Daoy (cell line): ENCODE measurements at places on chromosomes 2 and 18. TPM values are rescaled to one million over a fixed set of nuclear protein-coding genes. Genes with fewer than 3 reads are reported as not detected.

DNA sequence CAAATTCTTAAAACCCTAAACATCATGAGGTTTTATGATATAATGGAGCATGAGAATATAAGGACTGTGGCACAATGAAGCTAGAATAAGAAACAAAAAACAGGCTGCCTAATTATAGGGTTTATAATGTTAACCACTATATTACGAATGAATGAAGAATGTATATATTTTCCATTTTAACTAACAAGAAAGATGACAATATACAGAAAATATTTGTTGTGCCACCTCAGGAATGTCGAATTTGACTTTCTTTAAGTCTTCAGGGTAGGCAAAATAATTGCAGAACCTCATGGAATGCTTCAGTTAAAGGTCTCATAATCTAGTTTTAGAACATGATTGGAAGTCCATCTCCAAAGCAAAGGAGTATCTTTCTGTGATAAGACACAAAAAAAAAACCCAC lies 282.9 kb upstream of the SLC8A1 start:
- DNase-seq, result peak; percentile 13

DNA sequence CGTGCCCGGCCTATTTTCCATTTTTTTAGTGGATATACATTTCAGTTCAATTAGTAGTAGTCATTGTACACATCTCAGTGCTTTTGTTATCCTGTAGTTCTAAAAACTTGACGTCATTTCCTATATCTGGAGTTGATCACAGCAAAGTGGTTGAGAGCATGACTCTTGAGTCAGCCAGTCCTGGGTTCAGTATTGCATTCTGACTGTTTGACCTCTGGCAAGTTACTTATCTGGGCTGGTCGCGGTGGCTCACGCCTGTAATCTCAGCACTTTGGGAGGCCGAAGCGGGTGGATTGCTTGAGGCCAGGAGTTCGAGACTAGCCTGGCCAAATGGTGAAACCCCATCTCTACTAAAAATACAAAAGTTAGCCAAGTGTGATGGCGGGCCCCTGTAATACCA lies 50.4 kb upstream of the PPM1B start:
- peak; percentile 12 for DNase-seq

DNA sequence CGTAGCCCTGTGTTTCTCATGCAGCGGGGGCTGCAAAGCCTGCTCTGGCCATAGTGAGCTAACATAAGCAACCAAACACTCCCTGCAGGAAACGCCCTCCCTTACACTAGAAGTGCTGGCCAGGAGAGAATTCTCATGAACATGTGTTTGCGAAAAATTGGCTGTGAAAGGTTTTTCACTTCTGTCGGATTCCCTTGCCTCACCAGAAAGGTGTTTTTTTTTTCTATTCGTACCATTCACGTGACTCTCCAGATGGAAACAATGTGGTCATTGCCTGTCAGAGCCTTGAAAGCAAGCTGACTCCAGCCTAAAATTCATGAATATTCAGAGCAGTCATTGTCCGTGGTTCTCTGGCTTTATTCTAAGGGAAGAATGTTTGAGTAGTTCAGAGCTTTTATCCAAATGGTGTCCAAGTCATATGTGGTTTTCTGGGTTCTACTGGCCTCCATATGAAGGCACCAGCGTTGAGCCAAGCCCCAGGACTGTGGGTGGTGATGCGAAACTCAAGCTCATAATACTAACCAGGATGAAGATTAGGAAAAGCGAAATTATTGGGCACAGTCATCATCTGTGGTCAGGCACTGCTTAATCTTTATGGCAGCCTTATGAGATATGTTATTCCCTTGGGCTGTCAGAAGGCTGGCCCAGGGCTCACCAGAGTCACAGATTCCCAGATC lies 236.4 kb downstream of the ALPK2 start:
- peak; percentile 63 for DNase-seq

DNA sequence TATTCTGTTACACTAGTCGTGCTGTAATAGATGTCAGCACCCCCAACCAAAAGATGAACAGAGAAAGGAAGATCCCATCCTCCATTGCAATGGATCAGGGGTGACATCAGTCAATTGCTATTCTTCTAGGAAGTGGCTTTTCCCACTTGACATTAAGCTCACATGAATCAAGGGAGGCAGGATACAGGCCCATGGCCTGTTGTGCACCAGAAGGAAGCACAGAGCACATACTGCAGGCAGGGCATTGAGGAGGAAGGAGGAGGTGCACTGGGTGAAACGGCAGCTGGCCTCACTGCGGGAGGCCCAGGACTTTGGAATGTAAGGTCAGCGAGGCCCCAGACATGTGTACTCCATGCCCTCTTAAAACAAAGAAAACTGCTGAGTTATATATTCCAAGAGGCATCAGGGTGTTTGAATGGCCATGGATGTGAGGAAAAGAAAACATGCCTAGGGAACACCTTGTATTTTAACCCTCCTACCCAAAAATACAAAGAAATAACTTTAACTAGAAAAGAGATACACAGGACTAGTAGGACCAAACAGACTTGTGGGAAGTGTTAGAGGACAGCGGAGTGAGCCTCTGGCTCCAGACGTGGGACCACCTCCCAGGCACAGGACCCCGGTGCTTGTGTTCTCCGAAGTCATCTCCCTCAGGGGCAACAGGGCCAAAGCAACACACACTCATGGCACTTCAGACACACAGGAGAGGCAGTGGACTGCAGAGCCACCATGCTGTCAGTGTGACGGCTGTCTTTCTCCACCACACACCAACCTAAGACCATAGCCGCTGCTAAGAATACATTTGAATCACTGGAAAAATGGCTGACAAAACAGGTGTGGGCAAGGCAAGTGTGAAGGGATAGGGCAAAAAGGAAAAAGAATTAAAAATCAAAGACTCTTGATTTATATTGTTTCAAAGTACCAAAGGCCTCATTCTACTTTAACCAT lies 51.4 kb upstream of the RIOK3 start:
- peak; percentile 78 for DNase-seq

DNA sequence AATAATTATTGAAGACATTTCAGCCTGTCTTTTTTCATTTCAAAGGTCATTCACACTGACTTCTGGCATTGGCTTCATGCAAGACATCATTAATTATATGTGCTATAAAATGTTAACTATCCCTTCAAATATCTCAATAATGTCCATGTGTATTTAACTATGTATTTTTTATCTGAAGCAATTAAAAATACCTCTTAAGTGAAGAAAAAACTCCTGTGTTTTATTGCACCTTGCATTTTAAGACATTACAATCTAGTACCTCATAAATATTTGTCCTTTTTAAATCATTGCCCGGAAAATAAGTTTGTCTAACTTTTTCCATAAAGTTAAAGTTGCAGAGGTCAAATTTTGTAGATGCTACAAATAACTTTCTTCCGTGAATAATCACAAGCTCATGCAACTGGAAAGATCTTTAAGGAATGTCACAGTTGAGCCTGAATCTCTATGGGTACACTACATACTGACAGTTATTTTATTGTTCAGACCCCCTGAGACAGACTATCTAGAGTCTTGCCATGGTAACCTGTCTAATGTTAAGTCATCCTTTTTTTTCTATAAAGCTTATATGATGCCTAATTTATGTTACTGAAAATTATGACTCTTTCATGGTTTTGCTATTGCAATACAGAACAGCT lies 38.4 kb upstream of the COBLL1 start:
- DNase-seq, result no peak

ERICH2 gene
- 0.42 TPM in 1 of 2 replicates, not detected in the other for total RNA-seq

GRCh38 chr18:15005313-15006130 lies 257.6 kb downstream of the ANKRD30B start:
- no peak for DNase-seq

DNA sequence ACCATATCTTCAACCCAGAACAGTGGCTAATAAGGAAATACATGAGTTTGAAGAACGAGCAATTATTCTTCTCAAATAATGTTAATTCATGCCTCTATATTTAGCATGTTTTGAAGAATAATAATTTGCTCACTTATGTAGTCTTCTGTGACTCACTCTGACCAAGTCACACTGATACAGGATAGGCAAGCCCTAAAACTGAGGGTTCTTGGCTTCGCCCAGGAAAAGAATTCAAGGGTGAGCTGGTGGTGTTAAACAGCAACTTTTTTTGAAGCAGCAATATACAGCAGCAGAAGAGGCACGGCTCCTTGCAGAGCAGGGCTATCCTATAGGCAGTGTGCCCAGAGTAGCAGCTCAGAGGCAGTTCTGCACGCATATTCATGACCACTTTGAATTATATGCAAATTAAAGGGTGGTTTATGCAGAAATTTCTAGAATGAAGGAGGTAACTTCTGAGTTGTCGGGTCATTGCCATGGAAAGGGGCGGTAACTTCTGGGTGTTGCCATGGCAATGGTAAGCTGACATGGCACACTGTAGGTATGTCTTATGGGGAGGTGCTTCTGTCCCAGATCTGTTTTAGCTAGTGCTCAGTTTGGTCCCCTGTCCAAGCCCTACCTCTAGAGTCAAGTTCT lies 200.6 kb downstream of the RND3 start:
- DNase-seq, result no peak

DNA sequence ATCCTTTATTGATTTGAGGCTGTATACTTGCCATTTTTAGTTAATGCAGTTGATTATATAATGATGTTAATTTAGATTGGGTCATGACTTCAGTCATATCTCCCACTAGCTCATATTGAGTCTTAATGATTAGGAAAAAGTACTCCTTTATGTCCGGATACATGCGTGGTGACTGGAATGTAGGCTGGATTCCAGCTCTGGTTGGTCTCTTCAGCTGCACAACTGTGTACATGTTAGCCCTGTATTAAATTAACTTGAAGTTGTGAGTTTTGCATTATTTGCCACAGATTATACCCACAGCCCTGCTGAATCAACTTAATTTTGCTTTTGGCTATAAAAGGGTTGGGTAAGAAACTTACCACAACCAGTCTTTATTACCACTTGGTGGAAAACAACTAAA lies 22.5 kb downstream of the MOB4 start:
- no peak for DNase-seq

DNA sequence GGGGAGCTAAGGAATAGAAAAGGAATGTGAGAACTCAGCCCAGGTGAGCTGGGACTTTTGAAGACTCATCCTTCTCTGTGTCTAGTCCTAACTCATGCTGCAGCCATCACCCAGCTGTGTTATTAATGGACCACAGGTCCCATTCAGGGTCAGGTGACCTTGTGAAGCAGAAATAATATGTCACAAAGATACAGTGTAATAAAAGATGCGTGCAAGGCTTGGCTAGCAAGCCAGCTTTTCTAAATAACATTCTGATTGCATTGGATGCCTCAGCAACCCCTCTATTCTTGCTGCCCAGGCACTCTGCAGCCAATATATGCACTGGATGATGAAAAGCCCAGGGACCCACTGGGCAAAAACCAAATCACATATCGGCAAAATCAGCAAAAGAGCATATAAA lies 393.1 kb upstream of the PIK3C3 start:
- no peak for DNase-seq

GRCh38 chr2:49189512-49190225 lies 35.4 kb upstream of the FSHR start:
- no peak for DNase-seq

DNA sequence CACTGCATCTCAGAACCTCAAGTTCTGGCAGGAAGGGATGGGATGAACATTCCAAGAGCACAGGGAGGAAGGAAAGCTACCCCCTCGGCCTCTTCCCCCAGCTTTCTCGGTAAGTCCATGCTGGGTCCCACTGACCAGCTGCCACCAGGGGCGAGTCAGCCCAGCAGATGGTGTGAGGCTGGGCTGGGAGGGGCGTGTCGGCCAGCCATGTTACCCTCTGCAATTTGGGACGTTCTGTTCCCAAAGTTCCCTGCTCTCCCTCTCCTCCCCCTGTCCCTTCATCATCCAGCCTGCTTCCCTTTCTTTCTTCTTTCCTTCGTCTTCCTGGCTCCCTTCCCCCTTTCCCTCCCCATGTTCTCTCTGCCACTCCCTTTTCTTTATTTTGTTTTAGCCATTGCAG lies 74.3 kb upstream of the TNP1 start:
- DNase-seq, result no peak

CHRND gene
- total RNA-seq, result not detected in 2 replicates

GREB1L gene
- total RNA-seq, result 1.7 and 5.7 TPM in 2 replicates

NPAS2 gene
- total RNA-seq, result 11.4 and 14.8 TPM in 2 replicates

LIMS4 gene
- total RNA-seq, result 0.24 and 0.29 TPM in 2 replicates

- no peak for DNase-seq
Measured at GRCh38 chr2:46132996-46133395, 164.2 kb upstream of the EPAS1 start.

GRCh38 chr2:27016801-27017325 lies 15.9 kb upstream of the TMEM214 start:
- peak; percentile 75 for DNase-seq

DNA sequence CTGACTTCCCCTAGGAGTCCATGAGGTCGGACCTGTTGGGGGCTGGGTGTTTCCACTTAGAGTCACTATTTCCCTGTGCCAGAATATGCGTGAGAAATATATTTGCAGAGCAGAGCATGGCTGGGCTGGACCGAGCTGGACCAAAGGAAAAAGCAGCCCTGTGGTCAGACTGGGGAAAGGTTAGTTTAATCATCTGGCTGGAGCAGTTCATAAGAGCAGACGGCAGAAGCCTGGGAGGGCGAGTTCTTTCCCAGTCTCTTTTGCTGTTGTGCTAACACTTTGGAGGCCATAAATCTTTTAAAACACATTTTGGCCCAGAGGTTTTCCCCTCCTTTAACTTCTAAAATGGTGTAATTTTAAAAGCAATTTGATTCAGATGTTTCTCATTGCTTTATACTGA lies 66.5 kb downstream of the GLI2 start:
- no peak for DNase-seq

GRCh38 chr2:144943293-144943941 lies 423.5 kb upstream of the ZEB2 start:
- no peak for DNase-seq

FBXO11 gene
- 16.4 and 48.1 TPM in 2 replicates for total RNA-seq

EML6 gene
- total RNA-seq, result 1.0 and 2.1 TPM in 2 replicates

GRCh38 chr2:85088921-85089320 lies 44.3 kb upstream of the TCF7L1 start:
- no peak for DNase-seq

TNFAIP6 gene
- total RNA-seq, result 2.4 and 3.2 TPM in 2 replicates

DNA sequence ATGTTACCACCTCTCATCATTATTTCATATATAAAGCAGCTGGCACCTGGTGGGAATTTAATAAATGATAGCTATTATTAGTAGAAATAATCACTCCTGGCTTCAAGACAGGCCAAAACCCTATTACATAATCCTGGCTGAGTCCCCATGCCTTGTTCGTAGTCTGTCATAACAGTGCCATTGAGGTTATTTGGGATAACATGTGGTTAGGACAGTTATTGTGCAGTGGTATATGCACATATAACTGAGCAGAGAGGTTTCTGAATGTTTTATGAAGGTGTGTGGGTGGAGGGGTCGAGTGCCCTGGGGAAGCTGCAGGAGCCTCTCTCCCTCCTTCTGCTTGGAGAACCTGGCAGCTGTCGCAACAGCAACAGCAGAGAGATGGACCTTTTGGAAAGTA lies 162.4 kb upstream of the NABP1 start:
- no peak for DNase-seq

- no peak for DNase-seq
Measured at GRCh38 chr2:232538671-232539070, 821 bp upstream of the CHRNG start.

TUBA4B gene
- not detected in 2 replicates for total RNA-seq

- DNase-seq, result peak; percentile 18
Measured at GRCh38 chr2:66494708-66495107, 59.8 kb downstream of the MEIS1 start.

DSC3 gene
- not detected in 2 replicates for total RNA-seq

GRCh38 chr2:143934626-143935481 lies 585.1 kb downstream of the ZEB2 start:
- DNase-seq, result no peak
